Cortex of kidney (tissue), 1 donor: ENCODE measurements at places on chromosomes 7 and 10.

DNA sequence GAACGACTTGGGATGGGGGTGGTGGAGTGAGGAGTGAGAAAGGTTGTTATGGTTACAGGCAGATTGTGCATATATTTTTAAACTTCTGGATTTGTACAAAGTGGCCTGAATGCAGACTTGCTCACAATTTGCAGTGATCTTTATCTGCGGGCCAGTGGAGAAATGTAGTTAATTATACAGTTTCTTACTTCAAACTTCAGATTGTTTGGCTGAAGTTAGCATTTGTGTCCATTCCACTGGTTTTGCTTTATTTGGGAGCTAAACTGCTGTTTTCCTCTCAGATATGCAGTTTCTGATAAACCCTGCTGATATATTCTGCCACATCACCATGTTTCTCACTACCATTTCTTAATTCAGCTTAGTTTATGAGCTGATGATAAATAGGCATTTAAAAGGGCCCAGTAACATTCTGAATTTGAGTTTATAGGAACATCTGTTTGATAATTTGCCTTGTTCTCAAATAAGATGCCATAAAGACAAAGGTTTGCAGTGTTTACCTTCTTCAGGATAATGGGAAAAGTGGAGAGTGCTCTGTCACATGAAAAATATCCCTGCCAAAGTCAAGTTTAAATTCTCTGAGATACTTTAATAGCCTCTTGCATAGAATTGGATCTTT lies 170.1 kb downstream of the ST7 start:
- no peak for DNase-seq

GRCh38 chr7:101644879-101645278 lies 15.8 kb upstream of the MYL10 start:
- no peak for DNase-seq

GRCh38 chr7:128774921-128775320 lies 673 bp downstream of the OPN1SW start:
- no peak for DNase-seq

DNA sequence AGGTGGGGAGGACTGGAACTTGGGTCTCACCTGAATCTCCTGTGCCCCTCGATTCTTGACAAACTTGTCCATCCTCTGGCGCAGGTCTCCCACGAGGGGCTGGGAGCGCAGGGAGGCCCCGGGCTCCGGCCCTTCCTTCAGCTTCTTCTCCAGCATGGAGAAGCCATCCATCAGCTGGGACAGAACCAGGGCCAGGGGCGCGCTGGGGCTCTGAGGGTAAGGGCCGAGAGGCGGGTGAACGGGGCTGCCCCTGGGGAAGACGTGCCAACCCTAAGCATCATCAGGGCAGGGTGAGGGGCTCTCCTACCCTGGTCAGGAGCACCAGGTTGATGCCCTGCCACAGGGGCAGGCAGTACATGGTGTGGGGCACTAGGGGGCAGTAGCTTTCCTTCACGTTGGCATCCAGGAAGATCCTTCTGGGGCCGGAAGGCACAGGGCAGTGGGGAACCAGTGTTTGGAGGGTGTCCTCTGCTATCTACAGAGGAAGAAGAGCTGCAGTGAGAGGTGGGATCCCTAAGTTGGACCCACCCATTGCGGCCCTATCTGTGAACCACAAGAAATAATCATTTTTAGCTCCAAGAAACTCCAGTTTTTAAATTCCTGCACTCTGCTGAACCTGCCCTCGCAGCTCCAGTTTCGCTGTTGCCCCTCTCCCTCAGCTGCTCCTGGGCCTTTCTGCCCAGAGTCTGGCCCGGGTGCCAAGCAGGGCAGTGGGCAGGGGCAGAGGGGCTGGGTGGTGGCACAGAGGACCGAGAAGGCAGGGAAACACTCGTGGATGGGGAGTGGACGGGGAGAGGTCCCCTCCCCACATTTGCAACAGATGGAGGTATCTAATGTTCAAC lies 10.8 kb upstream of the PYROXD2 start:
- no peak for DNase-seq

DNA sequence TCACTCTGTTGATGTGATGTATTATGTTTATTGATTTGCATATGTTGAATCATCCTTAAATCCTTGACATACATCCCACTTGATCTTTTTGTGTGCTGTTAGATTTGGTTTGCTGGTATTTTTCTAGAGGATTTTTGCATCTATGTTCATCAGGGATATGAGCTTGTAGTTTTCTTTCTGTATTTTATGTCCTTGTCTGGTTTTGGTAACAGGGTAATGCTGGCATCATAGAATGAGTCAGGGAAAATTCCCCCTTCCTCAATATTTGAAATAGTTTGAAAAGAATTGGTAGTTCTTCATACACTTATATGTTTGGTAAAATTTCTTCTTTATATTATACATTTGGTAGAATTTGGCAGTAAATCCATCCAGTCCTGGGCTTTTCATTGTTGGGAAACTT lies 89.4 kb upstream of the SLC13A1 start:
- no peak for DNase-seq
